ENCODE measurements at places on chromosomes 7 and 10.

GRCh38 chr7:26485367-26485934 lies 193.8 kb downstream of the SNX10 start:
- DNase-seq: no peak

DNA sequence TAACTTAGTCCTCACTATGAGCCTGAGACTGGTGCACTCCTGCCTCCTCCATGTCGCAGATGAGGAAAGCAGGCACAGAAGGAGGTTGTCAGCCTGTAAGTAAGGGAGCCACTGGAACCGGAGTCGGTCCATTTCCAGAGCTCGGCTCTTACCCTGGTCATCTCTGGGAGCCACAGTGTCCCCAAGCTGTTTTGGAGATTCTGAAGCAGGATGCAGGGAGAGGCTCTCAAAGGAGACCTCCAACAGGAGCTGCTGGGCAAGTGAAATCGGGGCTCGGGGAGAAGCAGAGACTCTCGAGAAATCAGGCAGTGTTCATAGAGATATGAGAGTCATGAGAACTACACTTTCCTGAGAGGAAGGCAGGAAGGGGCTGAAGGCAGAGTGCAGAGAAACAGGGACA lies 39.0 kb downstream of the VSTM4 start:
- DNase-seq: no peak

DNA sequence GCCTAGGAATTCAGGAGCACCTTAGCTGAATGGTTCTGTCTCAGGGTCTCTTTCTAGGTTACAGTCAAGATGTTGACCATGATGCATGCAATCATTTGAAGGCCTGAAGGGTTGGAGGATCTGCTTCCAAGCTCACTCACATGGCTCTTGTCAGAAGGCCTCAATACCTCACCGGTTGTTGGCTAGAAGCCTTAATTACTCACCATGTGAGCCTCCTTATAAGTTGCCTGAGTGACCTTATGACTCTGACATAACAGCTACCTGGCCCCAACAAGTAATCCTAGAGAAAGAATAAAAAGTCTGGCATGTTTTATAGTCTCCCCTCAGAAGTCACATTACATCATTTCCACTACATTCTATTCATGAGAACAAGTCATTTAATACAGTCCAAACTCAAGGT lies 3.4 kb upstream of the C1GALT1 start:
- DNase-seq: no peak

DNA sequence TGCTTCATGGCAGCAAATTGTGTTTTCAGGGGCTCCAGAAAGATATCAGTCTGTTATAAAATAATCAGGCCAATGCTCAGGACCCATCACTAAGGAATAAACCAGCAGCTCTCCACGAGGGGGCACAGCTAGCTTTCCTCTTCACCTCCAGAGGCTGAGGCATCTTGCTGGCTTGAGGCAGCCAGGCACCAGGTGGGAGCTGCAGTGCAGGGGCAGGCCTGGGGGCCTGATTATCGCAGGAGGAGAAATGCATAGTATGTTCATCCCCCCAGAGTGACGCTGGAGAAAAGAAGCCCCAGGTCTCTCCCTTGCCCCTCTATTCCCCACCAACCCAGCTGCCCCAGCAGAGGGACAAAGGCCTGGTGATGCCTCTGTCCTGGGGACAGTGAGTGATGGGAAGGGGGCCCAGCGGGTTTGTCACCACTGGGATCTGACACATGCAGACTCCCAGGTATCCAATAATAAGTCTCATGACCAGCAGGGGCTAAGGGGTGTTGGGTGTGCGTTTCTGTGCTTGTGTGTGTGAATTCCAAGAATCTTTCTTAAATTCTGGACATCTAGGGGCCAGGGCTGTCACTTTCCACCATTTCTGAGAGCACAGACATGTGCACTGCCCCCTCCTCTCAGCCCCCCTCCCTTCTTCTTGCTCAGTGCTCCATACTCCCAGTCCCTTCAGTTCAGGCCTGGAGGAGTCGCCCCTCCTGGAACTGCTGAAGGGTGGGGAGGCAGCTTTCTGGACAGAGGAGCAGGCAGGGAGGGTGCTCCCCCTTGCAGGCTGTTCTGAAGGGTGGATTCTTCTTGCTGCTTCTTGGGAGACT lies 128.1 kb upstream of the FAM20C start:
- DNase-seq: peak; percentile 66

- no peak for DNase-seq
Observed at GRCh38 chr7:122064971-122065370, 79.1 kb downstream of the AASS start.
